ENCODE measurements at places on chromosomes 7 and 10.

GRCh38 chr10:92832998-92833650 lies 15.2 kb upstream of the EXOC6 start:
- no peak for DNase-seq

GRCh38 chr10:133537546-133538545 lies 10.7 kb downstream of the CYP2E1 start:
- DNase-seq, result peak; percentile 27

GRCh38 chr10:102743078-102743587 lies 615 bp upstream of the WBP1L start:
- DNase-seq, result no peak

DNA sequence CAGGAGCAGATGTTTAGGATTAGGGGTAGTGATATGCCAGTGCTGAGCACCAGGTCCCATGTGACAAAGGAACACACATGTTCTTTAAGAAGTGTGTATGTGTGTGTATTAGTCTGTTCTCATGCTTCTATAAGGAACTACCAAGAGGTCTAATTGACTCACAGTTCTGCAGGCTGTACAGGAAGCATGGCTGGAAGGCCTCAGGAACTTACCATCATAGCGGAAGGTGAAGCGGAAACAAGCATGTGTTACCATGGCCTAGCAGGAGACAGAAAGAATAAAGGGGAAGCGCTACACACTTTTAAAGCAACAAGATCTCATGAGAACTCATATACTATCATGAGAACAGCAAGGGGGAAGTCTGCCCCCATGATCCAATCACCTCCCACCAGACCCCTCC lies 22.8 kb upstream of the PDZD8 start:
- no peak for DNase-seq
